ENCODE measurements at places on chromosomes 5 and 9. TPM values are rescaled to one million over a fixed set of nuclear protein-coding genes. Genes with fewer than 3 reads are reported as not detected.

The PLAC8L1 gene
- total RNA-seq, result 0.64 TPM

The KIF20A gene
- total RNA-seq, result 65.2 TPM

The PPP3R2 gene
- not detected for total RNA-seq

The GDF9 gene
- total RNA-seq, result 0.24 TPM

The NSG2 gene
- total RNA-seq, result not detected

The TSLP gene
- total RNA-seq, result 0.59 TPM

The ARHGEF37 gene
- 0.42 TPM for total RNA-seq

The GFI1B gene
- not detected for total RNA-seq

The LRRC19 gene
- not detected for total RNA-seq

GRCh38 chr5:176151281-176151680 is 86.9 kb upstream of the SIMC1 start:
- no peak for DNase-seq

- DNase-seq, result no peak
Observed at GRCh38 chr5:74679966-74680365, 5.1 kb upstream of the HEXB start.

- no peak for DNase-seq
Observed at GRCh38 chr9:38134611-38135237, 65.7 kb upstream of the SHB start.

- DNase-seq, result no peak
Observed at GRCh38 chr5:141706121-141706520, 24.1 kb upstream of the ARAP3 start.

- DNase-seq, result no peak
Observed at GRCh38 chr5:173029499-173029921, 26.6 kb upstream of the CREBRF start.

DNA sequence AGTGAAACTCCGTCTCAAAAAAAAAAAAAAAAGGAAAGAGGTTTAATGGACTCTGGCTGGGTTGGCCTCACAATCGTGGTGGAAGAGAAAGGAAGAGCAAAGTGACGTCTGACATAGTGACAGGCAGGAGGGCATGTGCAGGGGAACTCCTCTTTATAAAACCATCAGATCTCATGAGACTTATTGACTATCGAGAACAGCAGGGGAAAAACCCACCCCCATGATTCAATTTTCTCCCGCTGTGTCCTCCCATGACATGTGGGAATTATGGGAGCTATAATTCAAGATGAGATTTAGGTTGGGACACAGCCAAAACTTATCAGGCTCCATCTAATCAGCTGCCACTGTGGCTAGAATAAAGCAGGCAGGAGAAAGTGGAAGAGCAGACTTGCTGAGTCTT is 610.4 kb upstream of the NUDT12 start:
- DNase-seq, result no peak

DNA sequence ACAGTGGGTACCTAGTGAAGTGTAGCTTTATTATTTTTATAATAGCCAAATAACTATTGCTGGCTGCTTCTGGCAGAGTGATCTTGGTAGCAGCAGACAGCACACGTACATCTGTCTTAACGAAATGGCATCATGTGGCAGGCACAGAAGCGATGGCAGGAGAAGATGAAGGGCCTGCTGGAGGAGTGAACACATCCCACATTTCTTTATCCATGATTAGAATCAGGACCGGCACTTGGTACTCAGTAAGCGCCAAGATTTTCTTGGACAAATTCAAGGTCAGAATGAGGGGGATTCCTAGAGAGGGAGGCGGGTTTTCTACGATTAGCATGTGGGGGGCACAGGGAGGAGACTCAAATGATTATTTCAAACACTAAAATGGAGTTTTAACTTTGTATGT is 23.0 kb upstream of the ZNF366 start:
- DNase-seq, result no peak

DNA sequence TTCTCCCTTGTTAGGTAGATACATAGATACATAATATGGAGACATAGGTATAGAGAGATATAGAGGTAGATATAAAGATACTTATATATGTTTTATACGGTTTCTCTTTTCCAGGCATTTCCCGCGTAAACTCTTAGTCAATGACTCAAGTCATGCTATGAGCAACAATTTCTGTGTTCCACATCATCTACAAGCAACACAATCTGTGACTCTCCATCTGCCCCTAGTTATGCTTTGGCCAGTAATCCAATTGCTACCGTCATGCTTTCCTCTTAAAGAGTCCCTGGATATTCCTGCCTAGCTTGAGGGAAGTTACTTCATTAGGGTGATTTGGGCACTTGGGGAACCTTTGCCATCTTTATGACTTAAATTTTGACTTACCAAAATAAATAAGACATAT is 129.0 kb upstream of the ADAMTS16 start:
- DNase-seq, result no peak

DNA sequence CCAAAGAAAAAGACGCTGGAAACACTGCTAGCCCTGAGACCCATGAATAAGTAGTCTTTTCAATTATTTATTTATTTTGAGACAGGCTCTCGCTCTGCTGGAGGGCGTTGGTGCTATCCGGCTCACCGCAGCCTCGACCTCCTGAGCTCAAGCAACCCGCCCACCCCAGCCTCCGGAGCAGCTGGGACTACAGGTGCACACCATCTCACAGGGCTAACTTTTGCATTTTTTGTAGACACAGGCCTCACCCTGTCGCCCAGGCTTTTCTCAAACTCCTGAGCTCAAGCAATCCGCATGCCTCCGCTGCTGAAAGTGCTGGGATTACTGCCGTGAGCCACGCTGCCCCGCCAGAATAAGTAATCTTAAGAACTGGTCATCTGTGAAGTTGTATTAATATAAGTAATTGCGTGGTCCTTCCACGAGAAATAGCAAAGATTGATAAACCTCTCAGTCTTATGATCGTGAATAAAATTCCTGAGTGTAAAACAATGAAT is 1.6 kb downstream of the ANXA2R start:
- DNase-seq, result peak; percentile 35

- no peak for DNase-seq
Observed at GRCh38 chr9:125893277-125893676, 146.1 kb downstream of the PBX3 start.

DNA sequence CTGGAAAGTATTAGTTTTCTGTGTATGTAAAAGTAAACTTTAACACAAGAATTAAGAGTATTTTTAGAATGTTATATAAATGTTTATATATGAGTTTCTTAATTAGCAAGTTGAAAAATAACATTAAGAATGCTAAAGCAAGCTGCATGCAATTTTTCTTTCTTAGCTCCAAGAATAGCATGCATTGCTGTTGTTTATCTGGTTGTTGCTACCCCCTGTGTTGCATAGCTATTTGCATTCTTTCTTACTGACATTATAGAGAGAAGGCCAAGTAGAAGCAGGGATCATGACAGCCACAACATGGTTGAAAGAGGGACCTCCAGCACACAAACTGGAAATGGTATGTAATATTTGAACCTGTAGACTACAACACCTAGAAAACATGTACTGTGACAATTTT is 94.8 kb downstream of the ERCC6L2 start:
- no peak for DNase-seq

GRCh38 chr5:93517828-93518227 is 63.2 kb downstream of the NR2F1-AS1 start:
- no peak for DNase-seq

DNA sequence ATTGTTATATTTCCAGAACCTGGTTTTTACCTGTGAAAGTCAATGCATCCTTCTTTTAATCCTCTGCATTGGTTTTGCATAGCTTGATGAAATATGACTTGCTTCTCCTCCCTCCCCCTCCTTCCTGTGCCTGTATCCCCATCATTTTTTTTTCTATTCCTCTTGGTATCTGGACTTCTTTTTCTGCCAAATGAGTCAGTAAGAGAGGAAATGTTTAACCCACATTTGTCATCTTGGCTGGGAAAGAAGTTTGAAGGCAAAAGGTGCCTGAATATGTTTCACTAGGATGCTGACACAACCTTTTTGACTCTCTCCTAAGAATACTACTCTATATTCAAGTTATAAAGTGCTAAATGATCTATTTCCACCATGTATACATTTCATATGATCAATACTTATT is 35.5 kb upstream of the CDKN2B start:
- no peak for DNase-seq

DNA sequence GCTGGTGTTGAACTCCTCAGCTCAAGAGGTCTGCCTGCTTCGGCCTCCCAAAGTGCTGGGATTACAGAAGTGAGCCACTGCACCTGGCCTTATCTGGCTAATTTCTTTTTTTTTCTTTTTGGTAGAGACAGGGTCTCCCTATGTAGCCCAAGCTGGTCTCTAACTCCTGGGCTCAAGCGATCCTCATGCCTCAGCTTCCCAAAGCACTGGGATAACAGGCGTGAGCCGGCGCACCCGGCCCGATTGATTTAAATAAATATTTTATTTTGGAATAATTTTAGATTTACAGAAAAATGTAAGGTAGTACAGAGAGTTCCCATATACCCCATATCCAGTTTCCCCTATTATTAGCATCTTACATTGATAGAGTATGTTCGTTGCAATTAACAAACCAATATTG is 155.0 kb upstream of the MVB12B start:
- no peak for DNase-seq

- DNase-seq, result no peak
Observed at GRCh38 chr5:60271517-60271916, 378.0 kb upstream of the PDE4D start.

DNA sequence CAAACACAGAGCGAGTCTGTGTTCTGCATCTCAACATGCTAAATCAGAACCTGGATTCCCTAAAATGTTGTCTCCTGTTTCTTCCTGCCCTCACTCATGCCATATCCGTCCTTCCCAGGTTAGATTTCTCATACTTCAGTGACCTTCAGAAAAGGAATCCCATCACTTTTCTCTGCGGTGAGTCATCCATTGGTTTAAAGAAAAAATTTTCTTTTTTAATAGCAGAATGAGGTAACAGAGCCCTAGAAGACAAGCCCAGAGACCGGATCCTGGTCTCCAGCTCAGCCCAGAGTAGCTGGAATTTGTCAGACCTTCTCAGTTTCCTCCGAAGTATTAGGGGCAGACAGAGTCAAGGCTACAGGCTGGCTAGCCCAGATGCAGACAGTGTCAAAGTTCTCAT is 143.2 kb upstream of the DMRT1 start:
- no peak for DNase-seq

DNA sequence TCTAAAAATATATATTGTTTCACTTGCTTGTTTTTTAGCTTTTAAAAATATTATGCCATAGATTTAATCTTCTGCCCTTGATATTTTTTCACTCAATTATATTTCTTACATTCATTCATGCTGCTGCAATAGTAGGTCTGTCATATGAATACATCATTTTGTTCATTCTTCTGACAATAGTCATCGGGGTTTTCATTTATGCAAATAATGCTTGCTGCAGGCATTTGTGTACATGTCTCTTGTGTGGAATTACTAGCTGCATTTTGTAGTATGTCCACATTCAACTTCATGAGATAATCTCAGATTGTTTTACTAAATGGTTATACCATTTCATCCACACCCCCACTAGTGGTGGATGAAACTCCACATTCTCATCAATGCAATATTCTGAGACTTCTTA is 5.3 kb upstream of the PLPP1 start:
- no peak for DNase-seq

DNA sequence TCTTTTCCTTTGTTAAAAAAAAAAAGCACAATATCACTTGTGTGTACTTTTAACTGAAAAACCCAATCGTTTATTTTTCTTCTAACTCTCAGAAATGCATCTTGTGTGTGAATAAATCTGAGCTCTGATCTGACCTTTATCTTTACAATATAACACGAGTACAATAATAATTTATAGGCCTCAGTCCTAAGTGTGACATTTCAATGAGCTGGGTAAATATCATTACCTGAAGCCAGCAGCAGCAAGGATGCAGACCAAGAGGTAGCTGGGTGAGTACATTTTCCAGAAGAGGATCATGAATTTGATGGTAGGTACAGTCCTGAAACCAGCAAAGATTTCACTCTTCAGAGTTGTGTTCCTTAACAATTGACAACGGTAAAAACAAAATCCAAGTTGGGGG is 264.0 kb upstream of the KIF2A start:
- no peak for DNase-seq

DNA sequence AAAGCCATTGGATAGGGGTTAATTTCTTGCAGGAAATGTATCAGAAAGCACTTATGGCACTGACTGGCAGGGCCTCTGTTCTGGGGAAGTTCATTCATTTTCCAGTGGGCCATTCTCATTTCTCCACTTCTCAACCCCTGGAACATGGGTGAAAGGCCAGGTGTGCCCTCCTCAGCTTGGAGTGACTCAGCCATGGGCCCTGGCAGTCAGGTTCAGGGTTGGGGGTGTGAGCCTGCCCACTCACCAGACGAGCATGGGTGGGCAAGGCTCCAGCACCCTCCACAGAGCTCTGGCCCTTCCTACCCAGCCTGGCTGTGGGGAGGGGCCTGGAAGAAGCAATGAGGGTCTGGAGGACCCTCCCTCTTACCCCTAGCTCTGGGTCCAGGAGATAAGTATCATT is 174.4 kb downstream of the HSPA4 start:
- DNase-seq, result no peak

DNA sequence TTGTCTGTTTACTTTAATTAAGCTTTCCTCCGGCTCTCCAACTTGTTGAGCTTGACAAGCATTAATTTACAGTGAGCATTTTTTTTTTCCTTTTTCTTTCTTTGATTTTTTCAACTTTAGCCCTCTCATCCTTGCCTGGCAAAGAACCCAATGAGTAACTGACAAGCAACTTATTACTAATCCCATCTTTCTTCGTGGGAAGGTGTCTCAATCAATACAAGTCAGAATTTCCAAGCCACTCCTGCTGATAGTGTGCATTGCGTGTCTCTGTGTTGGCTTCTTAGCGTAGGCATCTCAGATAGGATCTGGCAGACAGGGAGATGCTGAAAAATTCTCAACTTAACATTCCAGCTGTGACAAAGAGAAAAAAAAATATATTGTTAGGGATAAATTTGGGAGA is 527.7 kb upstream of the WWC1 start:
- DNase-seq, result no peak

GRCh38 chr5:11007269-11007870 is 246.3 kb upstream of the DAP start:
- no peak for DNase-seq

- no peak for DNase-seq
Observed at GRCh38 chr5:137613554-137614265, 114.6 kb upstream of the SPOCK1 start.

- no peak for DNase-seq
Observed at GRCh38 chr5:141861194-141861593, 17.0 kb downstream of the PCDH1 start.

DNA sequence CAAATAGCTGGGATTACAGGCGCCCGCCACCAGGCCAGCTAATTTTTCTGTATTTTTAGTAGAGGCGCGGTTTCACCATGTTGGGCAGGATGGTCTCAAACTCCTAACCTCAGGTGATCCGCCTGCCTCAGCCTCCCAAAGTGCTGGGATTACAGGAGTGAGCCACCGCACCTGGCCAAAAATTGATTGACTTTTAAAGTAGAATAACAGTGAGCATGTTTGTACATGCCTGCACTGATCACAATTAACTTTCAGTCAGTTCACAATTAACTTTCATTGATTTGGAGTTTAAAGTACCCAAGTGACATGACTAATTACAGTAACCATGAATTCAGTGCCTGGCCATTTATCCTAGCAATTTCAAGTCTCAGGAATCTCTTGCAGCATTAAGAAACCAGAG is 61.3 kb downstream of the ANKH start:
- DNase-seq, result no peak

GRCh38 chr5:73204332-73204731 is 31.3 kb downstream of the TMEM174 start:
- DNase-seq, result no peak

- DNase-seq, result no peak
Observed at GRCh38 chr5:89105836-89106235, 222.9 kb upstream of the MEF2C start.

Data from H9 (cell line).